ENCODE measurements at places on chromosomes 6 and 20. TPM values are rescaled to one million over a fixed set of nuclear protein-coding genes. Genes with fewer than 3 reads are reported as not detected.

The CCM2L gene
- total RNA-seq, result 13.1 TPM

The LAMA5 gene
- total RNA-seq, result 59.0 TPM

The MTFR2 gene
- total RNA-seq, result 1.5 TPM

The RAB44 gene
- total RNA-seq, result under 0.01 TPM

The SLC22A3 gene
- 0.09 TPM for total RNA-seq

The HMGCLL1 gene
- under 0.01 TPM for total RNA-seq

The ALDH8A1 gene
- 0.38 TPM for total RNA-seq

The LPA gene
- not detected for total RNA-seq

The GJA10 gene
- total RNA-seq, result not detected

The DPPA5 gene
- total RNA-seq, result not detected

The POU5F1 gene
- total RNA-seq, result not detected

The CLIC5 gene
- not detected for total RNA-seq

The SAYSD1 gene
- total RNA-seq, result 8.9 TPM

The SLPI gene
- total RNA-seq, result 0.19 TPM

The RAMACL gene
- 4.6 TPM for total RNA-seq

The SLC17A9 gene
- 13.8 TPM for total RNA-seq

The PKIG gene
- 240 TPM for total RNA-seq

The VEGFA gene
- 14.5 TPM for total RNA-seq

The EPHA7 gene
- 0.09 TPM for total RNA-seq

The TBX18 gene
- total RNA-seq, result 29.8 TPM

The NOL7 gene
- total RNA-seq, result 74.3 TPM

The SMOC2 gene
- not detected for total RNA-seq

The CLPSL1 gene
- total RNA-seq, result not detected

The CASP8AP2 gene
- 12.2 TPM for total RNA-seq

The HSPA1L gene
- 0.85 TPM for total RNA-seq

The SNAI1 gene
- 2.9 TPM for total RNA-seq

The GINS1 gene
- total RNA-seq, result 5.4 TPM

The PRL gene
- not detected for total RNA-seq

The PRR18 gene
- not detected for total RNA-seq

The RIPOR3 gene
- total RNA-seq, result under 0.01 TPM

The SYCP2L gene
- not detected for total RNA-seq

The PROKR2 gene
- not detected for total RNA-seq

The OPN5 gene
- total RNA-seq, result not detected
